ENCODE measurements at places on chromosomes 16 and 17.

- no peak for DNase-seq
These were observed 7.5 kb downstream of the ANKRD11 start for GRCh38 chr16:89482817-89483205.

DNA sequence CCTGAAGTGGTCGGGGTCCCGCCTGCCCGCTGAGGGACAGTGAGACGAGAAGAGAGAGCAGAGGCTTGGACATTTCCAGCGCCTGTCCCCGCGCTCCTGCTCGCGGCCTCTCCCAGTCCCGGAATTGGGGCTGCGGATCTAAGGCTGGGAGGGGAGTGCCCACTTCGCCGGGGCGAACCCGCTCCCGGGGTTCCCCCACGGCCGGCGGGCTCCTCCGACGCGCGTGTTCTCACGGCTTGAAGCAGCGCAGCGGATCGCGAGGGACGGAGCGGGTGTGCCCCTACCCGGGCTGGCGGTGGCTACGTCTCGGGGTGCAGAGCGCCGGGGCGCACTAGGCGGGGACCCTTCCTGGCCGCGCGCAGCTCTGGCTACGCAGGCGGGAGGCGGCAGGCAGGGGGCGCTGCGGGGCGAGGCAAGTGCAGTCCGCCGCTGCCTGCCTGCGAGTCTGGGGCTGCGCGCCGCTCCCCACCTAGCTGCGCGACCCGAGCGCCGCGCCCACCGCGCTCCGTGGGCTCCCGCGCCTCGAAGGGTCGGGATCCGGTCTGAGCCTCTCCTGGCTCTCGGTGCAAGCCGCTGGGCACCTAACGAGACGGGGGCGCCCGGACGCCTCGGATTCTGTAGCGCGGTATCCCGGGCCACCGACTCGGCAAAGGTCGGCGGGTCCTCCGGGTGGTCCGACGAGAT lies 1.2 kb downstream of the NGFR start:
- no peak for DNase-seq

- DNase-seq, result no peak
These were observed 206.8 kb downstream of the KCNJ2 start for GRCh38 chr17:70375813-70376770.

DNA sequence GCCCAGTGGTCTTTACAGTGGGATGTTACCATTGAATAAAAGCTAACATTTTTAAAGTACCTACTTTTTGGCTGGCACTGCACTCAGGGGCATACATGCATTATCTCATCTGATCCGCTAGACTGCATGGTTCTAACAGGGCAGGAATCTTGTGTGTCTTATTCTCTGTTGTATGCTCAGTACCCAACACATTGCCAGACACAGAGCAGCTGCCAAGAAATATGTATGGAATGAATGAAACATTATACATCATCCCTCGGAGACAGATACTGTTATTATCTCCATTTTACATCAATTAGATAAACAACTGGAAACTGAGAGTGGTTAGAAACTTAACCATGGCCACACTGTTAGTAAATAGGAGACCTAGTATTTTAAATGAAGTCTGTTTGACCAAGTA lies 74.1 kb upstream of the CDH11 start:
- no peak for DNase-seq

DNA sequence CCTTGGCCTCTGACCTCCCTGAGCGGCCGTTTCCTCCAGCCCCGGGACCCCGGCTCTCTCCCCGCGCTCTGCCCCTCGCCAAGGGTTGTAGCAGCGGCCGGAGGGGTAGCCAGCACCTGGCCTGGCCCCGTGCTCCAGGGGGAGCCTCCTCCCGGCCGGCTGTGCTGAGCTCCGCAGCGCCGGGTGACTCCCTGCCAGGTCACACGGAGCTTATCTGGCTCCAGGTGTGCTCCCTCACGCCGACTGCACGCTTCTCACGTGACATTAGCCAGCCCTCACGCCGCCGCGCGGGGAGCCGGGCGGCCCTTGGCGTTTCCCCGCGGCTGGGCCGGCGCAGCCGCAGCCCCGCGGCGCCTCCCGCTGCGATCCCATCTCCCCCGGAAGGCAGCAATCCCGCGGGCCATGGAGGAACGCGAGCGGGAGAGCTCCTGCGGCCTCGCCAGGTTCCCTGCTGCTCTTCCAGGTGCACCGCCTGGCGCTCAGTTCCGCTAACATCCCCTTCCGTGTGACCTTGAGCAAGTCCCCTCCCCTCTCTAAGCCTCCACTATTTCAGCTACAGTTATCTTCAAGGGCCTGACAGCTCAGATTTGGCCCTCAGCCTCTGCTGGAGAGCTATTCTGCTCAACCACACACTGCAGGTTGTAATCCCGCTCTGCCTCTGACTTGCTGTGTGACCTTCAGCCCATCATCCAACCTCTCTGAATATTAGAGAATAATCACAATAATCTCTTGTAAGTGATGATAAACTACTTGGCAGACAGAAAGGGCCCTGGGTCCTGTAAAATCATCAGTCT lies 3.4 kb downstream of the MYO18A start:
- DNase-seq, result no peak

GRCh38 chr16:57540906-57541753 lies 1.3 kb upstream of the ADGRG5 start:
- no peak for DNase-seq

GRCh38 chr17:72691586-72691985 lies 400.9 kb downstream of the SLC39A11 start:
- DNase-seq, result no peak

GRCh38 chr17:65446838-65447526 lies 114.5 kb downstream of the AXIN2 start:
- DNase-seq, result no peak

GRCh38 chr17:59178266-59178985 lies 22.9 kb downstream of the PRR11 start:
- DNase-seq, result no peak

- DNase-seq, result no peak
These were observed 50.9 kb downstream of the B9D1 start for GRCh38 chr17:19311421-19312215.

GRCh38 chr17:31743797-31744196 lies 115.2 kb downstream of the COPRS start:
- DNase-seq, result peak; percentile 34

- DNase-seq, result no peak
These were observed 77.9 kb upstream of the LGALS9 start for GRCh38 chr17:27553019-27553511.

- DNase-seq, result no peak
These were observed 1.9 kb upstream of the SLC46A1 start for GRCh38 chr17:28407974-28408306.

DNA sequence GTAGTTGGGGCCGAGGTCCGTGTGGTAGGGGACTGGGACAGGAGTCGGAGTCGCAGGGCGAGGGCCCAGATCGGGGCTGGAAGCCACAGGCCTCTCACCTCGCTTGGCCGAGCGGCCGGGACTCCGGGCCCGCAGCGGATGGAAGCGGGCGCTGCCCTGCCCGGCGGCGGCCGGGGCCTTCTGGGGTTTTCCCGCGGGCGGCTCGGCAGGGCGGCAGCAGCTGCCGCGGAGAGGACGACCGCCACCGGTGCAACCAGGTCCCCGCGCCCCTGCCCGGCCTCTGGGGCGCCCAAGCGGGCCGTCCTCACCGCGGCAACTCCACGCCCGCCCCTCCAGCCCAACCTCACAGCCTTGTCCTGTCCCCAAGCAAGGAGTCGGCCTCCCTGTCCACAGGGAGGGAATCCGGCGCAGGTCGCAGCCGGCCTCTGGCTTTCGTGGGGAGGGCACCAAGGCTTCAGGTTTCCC lies 15.6 kb upstream of the UTP6 start:
- DNase-seq, result no peak

DNA sequence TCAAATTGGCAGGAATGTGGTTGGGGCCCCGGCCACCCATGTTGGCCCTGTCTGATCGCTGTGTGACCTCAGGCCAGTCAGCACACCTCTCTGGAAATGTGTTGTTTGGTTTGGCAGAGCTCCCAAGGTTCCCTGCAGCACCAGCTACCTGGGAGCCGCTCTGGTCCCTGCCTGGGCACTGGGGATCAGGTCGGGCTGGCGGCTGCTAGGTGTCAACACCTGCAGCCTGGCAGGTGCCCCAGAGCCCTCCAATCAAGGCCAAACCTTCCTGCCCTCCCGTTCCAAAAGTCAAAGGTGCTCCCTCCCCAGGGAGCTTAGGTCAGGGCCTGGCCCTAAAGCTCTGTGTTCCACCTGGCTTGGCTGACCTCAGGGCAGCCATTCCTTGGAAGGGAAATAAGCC lies 55.9 kb downstream of the ZDHHC7 start:
- DNase-seq, result no peak

- no peak for DNase-seq
These were observed 13.5 kb downstream of the COL1A1 start for GRCh38 chr17:50187751-50188530.

DNA sequence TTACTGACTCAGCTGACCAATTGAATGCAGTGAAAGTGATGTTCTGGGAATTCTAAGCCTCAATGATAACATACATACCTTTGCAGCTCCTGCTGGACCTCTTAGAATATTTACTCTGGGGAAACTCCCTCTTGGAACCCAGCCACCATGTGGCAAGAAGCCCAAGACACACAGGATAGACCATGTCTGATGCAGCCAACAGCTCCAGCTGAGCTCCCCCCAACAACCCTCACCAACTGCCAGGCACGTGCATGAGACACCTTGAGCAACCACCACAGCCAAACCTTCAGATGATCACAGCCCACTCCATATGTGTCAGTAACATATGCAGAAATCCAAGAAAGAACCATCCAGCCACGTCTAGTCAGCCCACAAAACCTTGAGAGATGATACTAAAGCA lies 53.0 kb downstream of the XYLT1 start:
- no peak for DNase-seq

- DNase-seq, result no peak
These were observed 23.4 kb downstream of the SHMT1 start for GRCh38 chr17:18339933-18340332.

DNA sequence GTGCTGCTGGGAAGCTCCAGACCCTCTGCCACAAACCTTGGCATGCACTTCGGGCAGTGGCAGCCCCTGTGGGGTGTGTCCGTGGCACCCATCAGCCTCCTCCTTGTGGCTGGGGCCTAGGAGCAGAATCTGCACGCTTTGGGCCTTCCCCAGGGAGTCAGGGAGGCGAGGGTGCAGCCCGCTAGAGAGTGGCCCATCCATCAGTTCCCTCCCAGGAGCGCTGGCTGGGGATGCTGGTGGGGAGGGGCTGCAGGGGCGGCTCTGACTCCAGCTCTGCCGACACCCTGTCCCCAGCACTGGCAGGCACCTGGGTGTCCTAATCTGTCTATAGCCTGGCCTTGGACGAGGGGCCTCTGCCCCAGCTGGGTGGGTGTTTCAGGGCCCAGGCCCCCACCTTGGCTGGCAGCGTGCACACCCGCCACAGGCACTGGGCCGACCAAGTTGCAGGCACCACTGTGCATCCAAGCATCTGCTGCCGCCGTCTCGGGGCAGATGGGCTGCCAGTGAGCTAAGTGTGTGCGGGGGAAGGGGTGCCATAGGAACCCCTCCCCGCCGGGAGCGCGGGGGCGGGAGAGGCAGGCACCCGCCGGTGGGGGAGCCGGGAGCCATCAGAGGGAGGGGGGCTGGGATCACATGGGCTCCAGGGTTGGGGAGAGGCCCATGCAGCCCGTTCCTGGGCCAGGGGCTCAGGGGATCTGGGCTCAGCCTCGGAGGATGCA lies 30.2 kb downstream of the ENDOV start:
- DNase-seq, result no peak

DNA sequence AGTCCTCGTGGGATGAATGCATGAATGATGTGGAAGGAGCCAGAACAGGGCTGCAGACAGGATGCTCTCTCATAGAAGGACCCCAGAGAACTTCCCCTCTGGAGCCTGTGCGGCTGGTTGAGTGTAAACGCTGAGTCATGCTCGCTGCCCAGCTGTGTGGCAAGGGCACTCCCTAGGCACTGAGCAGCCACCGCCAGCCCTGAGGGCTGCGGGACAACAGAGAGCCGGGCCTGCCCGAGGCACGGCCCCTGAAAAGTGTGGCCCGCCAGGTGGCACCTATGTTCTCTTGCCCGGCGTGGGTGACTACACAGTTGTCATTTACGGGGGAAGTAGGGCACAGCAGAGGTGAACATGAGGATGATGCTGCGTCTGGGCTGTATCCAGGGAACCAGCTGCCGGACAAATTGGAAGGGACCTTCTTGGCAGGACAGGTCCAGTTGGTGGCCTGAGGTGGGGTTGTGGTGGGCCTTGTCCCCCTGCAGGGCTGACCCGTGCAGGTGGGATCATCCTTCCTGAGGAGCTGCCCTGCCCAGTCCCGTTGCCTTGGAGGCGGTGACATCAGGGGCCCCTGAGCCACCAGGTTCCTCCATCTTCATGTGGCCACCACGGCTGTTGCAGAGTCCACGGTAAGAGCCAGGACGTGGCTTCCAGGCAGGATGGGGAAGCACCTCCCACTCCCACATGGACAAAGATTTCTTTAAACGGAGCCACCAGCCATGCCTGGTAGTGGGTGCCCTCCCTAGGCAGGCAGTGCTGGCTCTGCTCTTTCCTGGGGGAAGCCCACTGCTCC lies 94.8 kb upstream of the CBX4 start:
- DNase-seq, result no peak

- DNase-seq, result no peak
These were observed 119.4 kb downstream of the RBFOX1 start for GRCh38 chr16:7452090-7452489.

GRCh38 chr17:2262135-2262587 lies 41.4 kb downstream of the SMG6 start:
- DNase-seq, result no peak

DNA sequence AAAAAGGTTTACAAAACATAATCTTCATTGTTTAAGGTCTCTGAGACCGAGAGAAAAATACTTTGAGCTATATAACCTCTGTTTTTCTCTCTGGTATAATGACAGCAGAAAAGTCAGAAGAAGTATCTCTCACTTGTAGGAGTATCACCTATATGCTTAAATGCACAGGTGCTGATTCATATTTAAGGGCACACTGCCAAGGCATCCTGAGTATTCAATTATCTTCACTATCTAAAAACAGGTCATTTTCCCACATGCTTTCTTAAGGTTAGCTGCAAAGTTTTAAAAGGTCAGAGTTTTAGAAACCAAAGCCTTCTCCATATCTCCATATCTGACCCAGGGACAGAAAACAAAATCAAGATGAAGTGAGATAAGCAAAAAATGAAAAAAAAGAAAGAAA lies 99.3 kb upstream of the C17orf78 start:
- DNase-seq, result no peak

GRCh38 chr17:10513299-10514067 lies 4.9 kb downstream of the MYH1 start:
- DNase-seq, result no peak

GRCh38 chr16:50215680-50216079 lies 50.7 kb upstream of the ADCY7 start:
- no peak for DNase-seq
